GM23338 (cell line): ENCODE measurements at places on chromosomes 11 and 22.

DNA sequence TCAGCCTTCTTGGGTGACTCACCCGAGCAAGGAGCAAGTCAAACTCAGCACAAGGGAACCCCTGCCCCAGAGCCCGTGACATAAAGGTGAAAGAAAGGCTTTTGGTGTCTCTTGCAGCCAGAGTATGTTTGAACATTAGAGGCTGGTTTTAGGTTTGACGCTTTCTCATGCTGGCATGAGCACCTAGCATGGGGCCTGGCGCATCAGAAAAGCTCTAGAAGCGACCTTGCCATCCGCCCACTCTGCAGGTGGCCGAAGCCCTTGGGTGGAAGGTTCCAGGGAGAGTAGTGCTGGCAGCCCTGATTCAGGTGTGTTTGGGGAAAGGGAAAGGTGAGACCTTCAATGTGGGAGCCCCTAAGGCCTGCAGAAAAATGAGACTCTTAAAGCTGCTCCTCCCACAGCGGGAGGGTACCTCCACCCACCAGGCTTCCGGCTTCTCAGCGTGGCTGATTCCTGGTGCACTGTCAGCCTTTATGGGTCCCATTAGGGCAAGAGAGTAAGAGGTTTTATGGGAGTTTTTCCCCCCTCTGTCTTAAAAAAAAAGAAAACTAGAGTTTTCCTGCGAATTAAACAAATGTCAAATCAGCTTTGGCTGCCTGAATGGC is 88.4 kb downstream of the GRIK4 start:
- no peaks in the 10 kb centered on the region for H3K27me3 ChIP-seq
- no peak overlapping the region for H3K4me3 ChIP-seq
- H3K4me1 ChIP-seq = peaks cover 8% of the 10 kb centered on the region; the same call in 1 of the 2 replicates
- no peaks in the 10 kb centered on the region for H3K36me3 ChIP-seq
- H3K27ac ChIP-seq = no peak overlapping the region

GRCh38 chr11:93291110-93291509 is 39.4 kb upstream of the DEUP1 start:
- H3K27me3 ChIP-seq = no peaks in the 10 kb centered on the region
- no peak for DNase-seq
- no peak overlapping the region for H3K4me3 ChIP-seq
- no peaks in the 10 kb centered on the region for H3K36me3 ChIP-seq
- no peak overlapping the region for H3K27ac ChIP-seq
- no peaks in the 10 kb centered on the region for H3K4me1 ChIP-seq

DNA sequence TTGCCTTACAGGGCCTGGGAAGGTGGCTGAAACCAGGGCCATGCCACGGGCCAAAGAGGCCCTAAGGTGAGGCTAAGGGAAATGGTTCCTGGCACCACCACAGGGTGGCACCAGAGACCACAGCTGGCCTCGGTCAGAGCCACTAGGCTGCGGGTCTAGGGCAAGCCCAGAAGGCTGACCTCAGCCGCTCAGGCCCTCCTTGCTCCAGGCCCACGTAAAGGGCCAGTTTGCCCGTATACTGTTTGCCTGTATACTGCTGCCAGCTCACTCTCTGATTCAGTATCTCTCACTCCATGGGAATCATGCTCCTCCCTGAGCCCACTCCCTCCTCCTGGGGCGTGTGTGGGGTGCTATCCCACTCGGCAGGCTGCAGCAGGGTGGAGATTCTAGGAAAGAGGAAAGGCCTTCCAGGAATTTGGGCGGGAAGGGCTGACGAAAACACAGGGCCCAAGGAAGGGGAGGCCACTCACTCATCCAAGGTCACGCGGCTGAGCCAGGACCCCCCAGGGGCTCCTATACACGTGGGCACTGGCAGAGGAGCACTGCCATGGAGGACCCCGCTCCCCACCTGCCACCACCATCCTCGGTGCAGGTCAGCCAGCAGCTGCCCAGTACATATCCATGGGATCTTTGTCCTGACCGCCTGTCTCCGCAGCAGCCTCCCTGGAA is 62.4 kb downstream of the NECTIN1 start:
- DNase-seq = peak; percentile 90
- no peak overlapping the region for H3K4me3 ChIP-seq
- H3K36me3 ChIP-seq = no peaks in the 10 kb centered on the region; the same call in 1 of the 2 replicates
- H3K27ac ChIP-seq = peak overlapping the region; percentile 86
- H3K4me1 ChIP-seq = peaks cover 15% of the 10 kb centered on the region

DNA sequence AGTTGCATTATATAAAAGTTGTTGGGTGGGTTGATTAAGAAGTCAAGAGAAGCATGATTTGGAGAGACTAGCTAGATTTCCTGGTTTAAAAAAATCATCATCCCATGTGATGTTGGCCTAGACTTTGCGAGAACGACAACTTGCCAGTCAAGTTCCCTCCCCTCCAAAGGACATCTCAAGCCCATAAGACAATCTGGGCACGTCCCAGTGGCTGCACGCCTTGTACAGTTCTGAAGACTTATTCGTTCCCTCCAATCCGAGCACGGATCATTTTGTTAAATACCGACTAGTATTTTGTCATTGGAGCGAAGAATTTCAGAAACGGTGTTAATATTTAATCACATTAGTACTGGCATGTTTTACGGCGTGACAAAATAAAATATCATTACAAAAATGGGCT is 8.0 kb downstream of the MN1 start:
- peaks cover 99% of the 10 kb centered on the region for H3K27me3 ChIP-seq
- 0 out of 2 replicates have a peak overlapping the region, but pooled peaks have one; percentile 72 for H3K4me3 ChIP-seq
- no peaks in the 10 kb centered on the region for H3K36me3 ChIP-seq
- H3K27ac ChIP-seq = no peak overlapping the region
- DNase-seq = no peak

DNA sequence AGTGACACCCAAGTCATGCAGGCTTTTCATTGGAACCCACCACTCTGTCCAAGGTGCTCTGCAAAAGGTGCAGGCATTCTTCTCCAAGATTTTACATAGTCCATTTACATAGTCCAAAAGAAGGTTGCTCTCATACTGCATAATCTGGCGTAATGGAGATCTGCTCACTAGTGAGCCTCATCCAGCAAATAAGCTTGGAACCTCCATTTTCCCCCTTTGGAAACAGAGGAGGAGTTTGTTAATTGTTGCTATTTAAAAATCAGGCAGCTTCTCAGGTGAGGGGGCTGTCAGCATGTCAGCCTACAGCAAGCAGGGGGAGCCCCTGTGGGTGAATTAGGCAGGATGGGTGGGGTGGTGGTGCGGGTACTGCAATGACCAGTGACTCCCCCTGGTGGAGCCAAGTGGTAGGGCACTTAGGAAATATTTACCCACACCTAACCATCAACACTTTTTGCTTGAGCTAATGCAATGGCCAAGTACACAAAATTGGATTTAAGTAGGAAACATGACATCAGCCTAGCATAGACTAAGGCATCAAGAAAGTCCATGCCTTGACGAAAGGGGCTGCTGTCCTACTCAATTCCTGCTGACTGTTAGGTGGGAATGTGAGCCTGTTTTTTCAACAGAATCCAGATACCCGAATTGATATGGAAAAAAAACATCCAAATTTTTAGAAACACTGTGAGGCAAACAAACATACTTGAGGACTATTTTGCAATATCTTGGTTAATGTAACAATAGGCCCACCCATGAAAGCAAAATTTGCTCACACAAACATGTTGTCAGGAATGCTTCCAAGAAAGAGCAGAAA is 64.5 kb downstream of the AMBRA1 start:
- H3K4me1 ChIP-seq = peaks cover 4% of the 10 kb centered on the region; the same call in 1 of the 2 replicates
- no peaks in the 10 kb centered on the region for H3K36me3 ChIP-seq
- no peak overlapping the region for H3K4me3 ChIP-seq
- DNase-seq = peak; percentile 91
- no peaks in the 10 kb centered on the region for H3K27me3 ChIP-seq

- no peak for DNase-seq
- no peaks in the 10 kb centered on the region for H3K27me3 ChIP-seq
- no peak overlapping the region; the same call in 1 of the 2 replicates for H3K27ac ChIP-seq
- H3K4me1 ChIP-seq = peaks cover 24% of the 10 kb centered on the region
- no peak overlapping the region for H3K4me3 ChIP-seq
These were observed 1.4 kb upstream of the MCM5 start for GRCh38 chr22:35398591-35398973.

DNA sequence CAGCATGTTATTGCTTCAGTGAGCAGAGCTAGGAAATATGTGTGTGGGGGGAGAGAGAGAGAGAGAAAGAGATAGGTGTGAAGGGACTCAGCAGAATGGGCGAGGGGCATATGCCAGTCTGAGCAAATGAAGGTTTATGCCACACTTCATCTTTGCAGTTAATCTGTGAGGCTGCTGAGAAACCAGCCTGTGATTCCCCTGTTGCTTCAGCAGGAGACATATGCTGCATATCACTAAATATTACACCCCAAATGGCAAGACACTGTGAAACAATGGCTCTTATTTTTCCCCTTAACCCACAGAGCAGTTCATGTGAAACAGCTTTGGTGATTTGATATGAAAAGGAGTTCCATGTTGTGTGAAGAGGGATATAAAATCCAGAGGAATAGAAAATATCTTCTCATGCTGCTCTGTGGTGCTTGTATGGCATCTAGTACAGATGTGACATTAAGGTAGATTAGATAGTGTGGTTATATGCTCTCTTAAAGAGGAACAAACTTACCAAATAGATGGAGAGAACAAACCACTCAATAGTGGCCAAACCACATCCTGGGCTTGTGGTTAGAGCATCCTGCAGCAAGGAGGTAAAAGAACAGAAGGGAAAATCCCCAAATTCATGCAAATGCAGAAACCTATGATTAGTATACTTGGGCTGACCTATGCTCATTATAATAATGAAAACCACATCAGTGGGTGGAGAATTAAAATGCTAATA is 864.2 kb downstream of the FAM181B start:
- H3K36me3 ChIP-seq = no peaks in the 10 kb centered on the region
- no peaks in the 10 kb centered on the region for H3K27me3 ChIP-seq
- H3K27ac ChIP-seq = no peak overlapping the region
- no peak overlapping the region for H3K4me3 ChIP-seq
- H3K4me1 ChIP-seq = no peaks in the 10 kb centered on the region
- no peak for DNase-seq

GRCh38 chr11:23313001-23313400 is 452.7 kb upstream of the CCDC179 start:
- no peak for DNase-seq
- no peaks in the 10 kb centered on the region for H3K4me1 ChIP-seq
- no peak overlapping the region for H3K27ac ChIP-seq
- no peaks in the 10 kb centered on the region for H3K36me3 ChIP-seq
- no peak overlapping the region for H3K4me3 ChIP-seq

- H3K27ac ChIP-seq = no peak overlapping the region
- no peak for DNase-seq
- no peak overlapping the region for H3K4me3 ChIP-seq
- no peaks in the 10 kb centered on the region for H3K36me3 ChIP-seq
These were observed 27.2 kb upstream of the PDGFD start for GRCh38 chr11:104191124-104191523.

DNA sequence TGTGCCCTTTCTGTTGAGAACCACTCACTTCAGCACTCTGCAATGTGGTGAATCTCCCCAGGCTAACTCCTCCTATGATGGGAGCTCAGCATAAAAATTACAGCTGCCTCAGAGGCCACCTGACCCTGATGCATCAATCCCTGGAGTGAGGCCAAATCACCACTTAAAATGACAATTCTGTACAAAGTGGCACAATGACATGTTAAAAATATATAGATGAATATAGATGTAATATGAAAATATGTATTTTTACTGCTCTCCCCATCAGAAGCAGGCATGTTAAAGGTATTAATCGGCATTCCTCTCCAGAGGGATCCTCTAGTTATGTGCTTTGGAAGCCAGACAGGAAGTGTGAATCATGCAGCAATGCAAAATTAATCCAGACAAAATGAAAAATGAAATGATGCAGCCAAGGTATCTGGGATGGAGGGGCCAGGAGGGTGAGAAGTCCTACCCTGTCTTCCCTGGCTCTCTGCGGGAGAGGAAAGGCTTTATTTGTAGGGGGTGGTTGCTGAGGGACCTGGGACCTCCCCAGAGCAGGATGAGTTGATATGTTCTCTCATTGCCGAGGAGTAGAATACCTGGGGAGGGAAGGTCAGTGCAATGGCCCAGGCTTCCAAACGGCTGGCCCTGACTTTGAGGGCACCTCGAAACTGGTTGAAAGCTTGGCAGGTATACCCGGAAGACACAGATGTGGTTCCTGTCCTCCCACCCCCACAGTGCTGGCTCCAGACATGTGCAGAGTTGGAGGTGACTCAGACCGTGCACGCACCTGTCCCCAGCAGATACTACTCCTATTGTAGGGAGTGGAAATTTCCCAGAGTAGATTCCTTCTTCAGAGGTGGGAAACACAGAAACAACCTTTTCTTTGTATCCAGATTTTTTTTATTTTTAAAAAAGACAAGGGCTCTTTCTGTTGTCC is 347.9 kb upstream of the NCAM1 start:
- H3K27me3 ChIP-seq = no peaks in the 10 kb centered on the region
- no peak overlapping the region for H3K27ac ChIP-seq
- peaks cover 10% of the 10 kb centered on the region; the same call in 1 of the 2 replicates for H3K4me1 ChIP-seq
- DNase-seq = no peak

GRCh38 chr11:102457056-102457677 is 4.6 kb upstream of the TMEM123 start:
- peaks cover 17% of the 10 kb centered on the region for H3K4me1 ChIP-seq
- H3K36me3 ChIP-seq = no peaks in the 10 kb centered on the region
- H3K27ac ChIP-seq = no peak overlapping the region

DNA sequence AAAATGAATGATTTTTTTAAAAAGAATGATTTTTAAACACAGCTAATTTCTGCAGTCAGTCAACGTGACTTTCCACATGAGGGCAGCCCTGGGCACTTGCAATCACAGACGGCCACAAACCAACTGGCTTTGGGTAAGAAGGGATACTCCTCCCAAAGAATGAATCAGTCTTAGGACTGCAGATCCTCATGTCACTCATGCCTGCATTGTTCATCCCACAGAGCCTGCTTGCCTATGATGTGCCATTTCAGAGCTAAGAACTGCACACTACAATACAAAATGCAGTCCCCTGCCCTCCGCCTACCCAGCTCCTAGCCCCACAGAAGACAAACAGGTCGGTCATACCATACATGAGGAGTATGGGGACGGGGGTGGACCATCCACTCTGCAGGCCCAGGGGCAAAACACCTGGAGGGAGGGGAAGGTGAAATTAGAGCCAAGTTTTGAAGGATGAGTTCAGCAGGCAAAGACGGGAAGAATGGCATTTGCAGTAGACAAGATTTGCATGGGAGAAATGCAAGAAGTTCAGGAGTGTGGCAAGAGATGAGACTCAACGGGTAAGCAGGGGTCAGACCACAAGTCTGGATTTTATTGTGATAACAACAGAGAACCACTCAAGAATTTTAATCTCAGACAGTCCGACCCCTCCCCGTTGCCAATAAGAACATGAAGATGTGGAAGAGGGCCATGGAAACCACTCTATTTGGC is 24.7 kb downstream of the PACSIN2 start:
- H3K27me3 ChIP-seq = no peaks in the 10 kb centered on the region
- peaks cover 32% of the 10 kb centered on the region for H3K4me1 ChIP-seq
- H3K4me3 ChIP-seq = no peak overlapping the region

GRCh38 chr22:19679522-19680101 is 34.7 kb upstream of the SEPTIN5 start:
- H3K4me1 ChIP-seq = peaks cover 9% of the 10 kb centered on the region; the same call in 1 of the 2 replicates
- H3K27me3 ChIP-seq = no peaks in the 10 kb centered on the region
- DNase-seq = peak; percentile 78
- H3K4me3 ChIP-seq = no peak overlapping the region
